ENCODE measurements at places on chromosomes 4 and X.

DNA sequence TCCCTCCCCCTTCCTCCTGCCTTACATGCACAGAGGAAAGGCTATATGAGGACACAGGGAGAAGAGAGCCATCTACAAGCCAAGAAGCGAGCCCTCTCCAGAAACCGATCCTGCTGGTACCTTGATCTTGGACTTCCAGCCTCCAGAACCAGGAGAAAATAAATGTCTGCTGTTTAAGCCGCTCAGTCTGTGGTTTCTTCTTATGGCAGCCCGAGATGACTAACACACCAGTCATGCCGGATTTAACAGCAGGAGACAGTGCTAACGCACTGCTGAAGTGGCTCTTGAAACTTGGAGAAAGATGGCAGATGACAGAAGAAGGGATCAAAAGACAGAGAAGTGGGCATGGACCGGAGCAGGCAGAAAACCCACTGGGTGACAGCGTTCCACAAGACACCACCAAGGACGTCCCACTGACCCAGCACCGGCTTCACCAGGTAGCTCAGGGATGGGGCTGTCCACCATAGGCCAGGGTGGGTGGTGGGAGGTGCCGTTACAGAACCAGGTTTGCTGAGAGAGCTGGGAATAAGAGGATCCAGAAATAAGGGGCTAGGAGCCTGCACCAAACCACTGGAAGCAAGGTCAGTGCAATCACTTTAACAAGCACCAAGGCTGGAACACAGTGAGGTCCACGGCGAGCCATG is 6.2 kb upstream of the MAN2B2 start:
- no peak for DNase-seq

- DNase-seq, result no peak
Observed at GRCh38 chrX:68684919-68685304, 37.4 kb downstream of the STARD8 start.

DNA sequence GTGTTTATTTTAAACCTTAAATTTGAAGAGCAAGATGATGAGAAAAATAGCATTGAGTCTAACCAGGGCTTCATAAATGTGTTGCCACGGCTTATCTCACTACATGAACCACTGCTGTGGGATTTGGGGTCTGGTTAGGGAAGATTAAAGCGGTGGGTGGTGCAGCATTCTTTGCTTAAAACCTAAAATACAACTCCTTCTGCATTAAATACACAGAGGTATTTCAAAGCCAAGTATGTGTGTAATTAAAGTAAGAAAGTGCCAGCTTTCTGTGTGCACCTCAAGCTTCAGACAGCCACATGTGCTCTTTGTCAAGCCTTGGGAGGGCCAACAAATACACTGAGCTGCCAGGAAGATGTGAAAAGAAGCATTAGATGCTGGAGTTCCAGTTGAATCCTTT is 128.0 kb downstream of the CPE start:
- DNase-seq, result no peak

GRCh38 chrX:150984169-150984824 is 1.2 kb downstream of the HMGB3 start:
- DNase-seq, result no peak

- DNase-seq, result no peak
Observed at GRCh38 chr4:36183232-36183631, 61.1 kb downstream of the ARAP2 start.

DNA sequence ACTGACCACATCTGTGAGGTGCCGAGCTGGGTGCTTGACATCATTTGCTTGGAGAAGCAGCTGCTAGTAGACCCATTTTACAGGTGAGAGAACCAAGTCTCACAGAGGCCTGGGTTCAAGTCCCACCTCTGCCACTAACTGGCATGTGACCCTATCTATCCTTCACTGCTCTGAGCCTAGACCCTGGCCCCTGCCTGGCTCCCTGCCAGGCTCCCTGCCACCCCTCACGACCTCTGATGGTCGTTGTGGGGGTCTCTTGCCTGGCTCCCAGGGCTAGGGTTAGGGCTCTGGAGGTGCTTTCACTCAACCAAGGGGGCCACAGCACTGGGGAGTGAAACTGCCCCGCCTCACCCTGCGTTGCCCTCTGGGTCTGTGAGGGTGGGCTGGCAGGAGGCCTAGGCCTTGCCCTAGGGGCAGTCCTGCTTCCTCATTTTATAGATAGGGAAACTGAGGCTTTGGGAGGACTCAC is 7.2 kb upstream of the ADD1 start:
- no peak for DNase-seq

GRCh38 chrX:142036116-142036515 is 132.4 kb downstream of the MAGEC1 start:
- no peak for DNase-seq

Data from stimulated activated CD8-positive, alpha-beta memory T cell treated with anti-CD3 and anti-CD28 coated beads, Interleukin-7, amount 100 ng/mL, for 4 hours (primary cell).